ENCODE measurements at places on chromosomes 11 and 22. TPM values are rescaled to one million over a fixed set of nuclear protein-coding genes. Genes with fewer than 3 reads are reported as not detected.

- no peak for DNase-seq
Observed at GRCh38 chr11:36748836-36749235, 150.8 kb upstream of the RAG2 start.

- DNase-seq, result no peak
Observed at GRCh38 chr22:20590477-20591294, 83.3 kb downstream of the MED15 start.

GRCh38 chr22:27237080-27237741 lies 564.3 kb downstream of the MN1 start:
- DNase-seq, result no peak

- DNase-seq, result no peak
Observed at GRCh38 chr11:3163241-3163981, 1.7 kb downstream of the OSBPL5 start.

DNA sequence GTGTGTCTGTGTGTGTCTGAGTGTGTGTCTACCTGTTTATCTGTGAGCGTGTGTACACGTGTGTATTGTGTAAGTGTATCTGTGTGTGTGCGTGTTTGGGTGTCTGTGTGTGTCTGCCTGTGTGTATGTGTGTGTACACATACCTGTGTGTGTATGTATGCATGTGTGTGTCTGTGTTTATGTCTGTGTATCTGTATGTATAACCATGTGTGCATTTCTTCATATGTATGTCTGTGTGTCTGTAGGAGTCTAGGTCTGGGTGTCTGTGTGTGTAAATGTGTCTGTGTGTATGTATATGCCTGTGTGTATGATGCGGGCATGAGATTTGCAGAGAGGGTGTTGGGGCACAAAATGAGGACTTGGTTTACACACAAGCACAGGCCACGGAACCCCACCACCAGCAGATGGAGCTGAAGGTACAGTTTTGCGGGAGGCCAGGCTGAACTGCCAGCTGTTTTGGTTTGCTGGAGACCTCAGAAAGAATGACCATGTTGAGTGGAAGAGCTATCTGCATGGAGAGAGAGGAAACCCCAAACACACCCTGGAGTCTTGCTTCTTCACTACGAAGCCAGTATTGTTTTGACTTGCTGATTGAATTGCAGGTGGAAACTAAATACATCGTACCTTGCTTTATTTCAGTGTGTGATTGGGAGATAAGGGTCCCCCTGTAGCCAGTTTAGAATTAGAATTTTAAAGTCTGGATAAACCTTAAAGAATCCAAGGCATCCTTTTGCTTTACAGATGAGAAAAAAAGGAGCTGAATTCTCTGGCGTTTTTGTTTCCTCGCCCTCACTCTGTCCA lies 497.2 kb downstream of the NTM start:
- peak; percentile 76 for DNase-seq

- no peak for DNase-seq
Observed at GRCh38 chr22:17912945-17913721, 111.2 kb downstream of the MICAL3 start.

DNA sequence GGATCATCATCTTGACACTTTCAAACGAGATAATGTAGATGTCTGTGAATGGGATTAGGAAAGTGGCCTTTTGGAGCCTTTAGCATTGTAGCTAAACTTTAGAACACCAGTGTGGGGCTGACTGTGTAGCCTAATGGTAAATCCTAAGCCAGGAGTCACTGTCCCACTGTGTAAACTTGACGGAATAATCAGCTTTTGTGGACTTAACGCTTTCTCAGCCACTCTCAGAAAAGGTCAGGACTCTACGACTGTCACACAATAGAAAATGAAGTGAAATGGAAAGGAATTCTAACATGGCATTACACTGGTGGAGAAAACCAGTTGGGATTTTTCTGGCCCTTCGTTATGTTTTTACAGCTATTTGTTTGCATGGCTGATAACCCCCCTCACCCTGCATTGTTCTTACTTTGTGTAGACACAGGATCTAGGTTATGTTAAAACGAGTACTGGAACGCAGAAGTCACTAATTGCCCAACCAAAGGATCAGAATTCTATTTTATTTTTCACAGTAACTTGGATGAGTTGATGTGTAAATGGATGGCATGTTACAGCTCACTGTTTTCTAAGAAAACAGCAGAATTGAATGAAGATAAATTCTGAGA lies 22.0 kb upstream of the GRAMD1B start:
- no peak for DNase-seq

DNA sequence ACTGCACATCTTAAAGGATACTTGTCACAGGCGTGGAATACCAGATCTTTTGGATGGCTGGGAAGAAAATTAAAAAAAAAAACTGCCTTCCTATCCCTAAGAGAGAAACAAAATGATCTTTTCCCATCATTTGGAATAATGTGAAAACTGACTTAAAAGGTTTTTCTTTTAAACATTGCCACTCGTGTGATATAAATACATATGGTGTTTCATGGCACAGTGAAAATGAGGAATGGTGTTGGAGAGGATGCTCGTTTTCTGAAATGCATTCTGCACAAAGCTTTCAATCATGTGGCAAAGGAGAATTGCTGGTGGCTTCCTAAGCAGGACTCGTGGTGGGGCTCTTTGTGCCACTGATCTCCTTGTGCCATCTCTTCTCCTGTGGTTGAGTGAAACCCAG lies 74.9 kb upstream of the LRRC4C start:
- DNase-seq, result no peak

- no peak for DNase-seq
Observed at GRCh38 chr11:9274499-9275258, 9.5 kb upstream of the DENND5A start.

GRCh38 chr22:31222736-31223135 lies 10.6 kb downstream of the LIMK2 start:
- no peak for DNase-seq

- DNase-seq, result no peak
Observed at GRCh38 chr22:32591620-32592019, 117.0 kb downstream of the FBXO7 start.

DNA sequence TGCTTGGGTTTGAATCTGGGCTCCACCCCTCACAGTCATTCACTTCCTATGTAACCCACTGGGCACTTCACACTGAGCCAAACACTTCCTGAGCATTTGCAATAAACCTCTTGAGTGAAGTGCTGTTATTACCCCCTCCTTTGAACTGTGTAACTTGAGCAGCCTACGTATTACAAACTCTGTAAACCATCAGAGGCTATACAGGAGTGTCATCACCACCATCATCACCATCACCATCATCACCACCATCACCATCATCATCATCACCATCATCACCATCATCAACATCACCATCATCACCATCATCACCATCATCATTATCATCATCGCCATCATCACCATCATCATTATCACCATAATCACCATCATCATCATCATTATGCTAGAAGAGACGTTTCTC lies 18.4 kb downstream of the RTL6 start:
- DNase-seq, result no peak

- peak; percentile 89 for DNase-seq
Observed at GRCh38 chr11:72813740-72814285, 398 bp upstream of the ATG16L2 start.

DNA sequence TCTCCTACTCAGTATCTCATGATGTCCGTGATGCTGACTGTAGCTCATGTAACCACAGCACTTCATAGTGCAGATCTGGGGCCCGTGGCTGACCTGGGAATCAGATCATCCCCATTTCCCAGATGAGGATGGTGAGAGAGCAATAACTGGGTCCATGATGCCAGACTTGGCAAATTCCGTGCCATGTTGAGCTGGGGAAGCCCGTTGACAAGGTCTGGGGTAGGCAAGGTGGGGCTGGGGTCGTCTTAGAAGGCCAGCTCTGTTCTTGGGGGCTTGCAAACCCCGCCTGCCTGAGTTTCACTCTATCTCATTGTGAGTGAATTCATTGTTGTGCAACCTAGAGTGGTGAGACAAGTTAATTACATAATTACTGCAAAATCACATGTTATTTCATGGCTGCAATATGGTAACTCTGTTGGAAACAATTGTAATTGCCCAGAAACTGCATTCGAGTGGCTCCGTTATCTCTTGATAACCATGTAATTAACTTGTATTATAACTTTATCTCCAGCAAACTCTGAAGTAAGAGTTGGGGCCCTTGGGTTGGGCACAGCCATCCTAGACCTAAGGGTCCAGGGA lies 41.7 kb downstream of the LMO1 start:
- no peak for DNase-seq

DNA sequence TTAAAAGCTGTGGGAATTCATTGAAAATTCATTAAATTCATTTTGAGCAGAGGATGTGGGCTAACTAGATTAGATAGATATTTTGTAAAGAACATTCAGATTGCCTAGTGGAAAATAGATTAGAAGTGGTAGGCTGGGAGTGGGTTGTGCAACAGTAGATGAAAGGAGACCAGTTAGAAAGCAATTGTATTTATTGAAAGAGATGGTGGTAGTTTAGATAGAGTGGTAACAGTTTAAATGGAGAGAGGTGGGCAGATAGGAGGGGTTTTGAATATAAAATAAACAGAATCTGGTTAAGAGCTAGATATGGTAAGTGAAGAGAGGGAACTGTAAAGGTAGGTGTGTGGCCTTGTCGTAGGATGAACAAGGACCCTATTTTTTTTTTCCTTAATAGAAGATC lies 34.5 kb downstream of the METTL15 start:
- no peak for DNase-seq

DNA sequence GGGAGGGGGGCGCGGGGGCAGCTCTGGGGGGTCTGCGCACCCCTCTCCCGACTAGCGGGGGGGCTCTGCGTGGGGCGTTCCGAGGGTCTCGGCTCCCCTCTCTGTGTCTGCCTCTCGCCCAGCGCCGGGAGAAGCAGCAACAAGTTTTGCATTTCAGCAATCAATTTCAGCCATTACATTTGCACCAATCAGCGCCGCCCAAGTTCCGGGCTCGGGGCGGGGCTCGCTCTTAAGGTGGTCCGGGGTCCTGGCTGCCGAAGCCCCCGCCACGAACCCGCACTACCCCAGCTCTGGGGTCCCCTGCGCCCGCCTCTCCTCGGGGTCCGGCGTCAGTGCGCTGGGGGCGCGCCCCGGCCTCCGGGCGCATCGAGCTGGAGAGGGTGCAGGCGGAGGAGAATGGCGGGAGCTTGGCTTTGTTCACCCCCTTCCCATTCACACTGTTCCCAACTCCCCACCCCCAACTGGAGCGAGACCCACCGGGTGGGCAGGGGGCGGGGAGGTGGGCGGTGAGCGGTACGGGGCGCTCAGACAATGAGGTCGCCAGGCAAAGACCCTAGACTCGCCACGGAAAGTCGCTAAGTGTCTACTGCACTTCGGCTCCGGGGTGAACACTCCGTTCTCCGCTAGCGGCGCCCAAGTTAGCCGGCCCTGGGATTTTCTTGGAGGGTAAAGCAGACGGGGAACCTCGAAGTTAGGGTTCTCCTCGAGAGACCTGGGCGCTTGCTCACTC lies at the start of gene MN1:
Gene MN1 (minus strand): TSS at position 141 of the 730 bp plus-strand sequence. CDS start 1,213 bp downstream, outside the sequence.
- peak; percentile 20 for DNase-seq

- no peak for DNase-seq
Observed at GRCh38 chr11:106493751-106494150, 416.3 kb downstream of the AASDHPPT start.

Gene DRAP1
- 28.3 TPM for total RNA-seq

Gene FAM111B
- total RNA-seq, result 15.0 TPM

Gene OR5B21
- not detected for total RNA-seq

Gene PTPN5
- 26.1 TPM for total RNA-seq

Gene MUC15
- not detected for total RNA-seq

Gene TTC28
- 53.2 TPM for total RNA-seq

Gene CD3D
- 0.91 TPM for total RNA-seq

Data from cerebellum (tissue), 4 donors.